Caki2 (cell line): ENCODE measurements at places on chromosomes 12 and 14. TPM values are rescaled to one million over a fixed set of nuclear protein-coding genes. Genes with fewer than 3 reads are reported as not detected.

DNA sequence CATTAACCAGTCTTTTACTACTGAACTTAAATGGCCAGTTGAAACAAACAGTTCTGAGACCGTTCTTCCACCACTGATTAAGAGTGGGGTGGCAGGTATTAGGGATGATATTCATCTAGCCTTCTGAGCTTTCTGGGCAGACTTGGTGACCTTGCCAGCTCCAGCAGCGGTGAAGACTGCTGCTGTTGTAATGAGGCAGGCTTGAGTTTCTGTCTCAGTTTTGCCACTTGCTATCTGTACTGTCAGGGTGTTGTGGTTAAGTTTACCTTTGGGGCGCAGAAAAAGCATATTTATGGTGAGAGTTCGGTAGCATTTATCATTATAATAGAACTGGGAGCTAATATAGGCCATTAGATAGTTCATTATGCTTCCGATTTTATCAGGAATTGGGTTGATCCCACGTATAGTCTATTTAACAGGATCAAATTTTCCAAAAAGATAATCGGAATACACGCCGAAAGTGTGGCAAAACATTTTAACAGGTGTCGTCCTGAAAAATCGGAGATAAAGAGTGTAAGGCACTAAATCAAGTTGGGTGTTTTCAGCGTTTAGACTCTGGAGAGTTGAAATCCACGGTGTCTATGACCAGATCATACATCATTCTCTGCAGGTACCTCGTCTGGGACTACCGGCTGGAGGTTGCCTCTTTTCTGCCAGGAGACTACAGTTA, 688 bp upstream of the NECAP1 start:
- peak; percentile 10 for DNase-seq

- DNase-seq: no peak
Observed at GRCh38 chr14:63262446-63262845, 56.3 kb downstream of the GPHB5 start.

- DNase-seq: no peak
Observed at GRCh38 chr12:107681836-107682820, 3.5 kb upstream of the PWP1 start.

DNA sequence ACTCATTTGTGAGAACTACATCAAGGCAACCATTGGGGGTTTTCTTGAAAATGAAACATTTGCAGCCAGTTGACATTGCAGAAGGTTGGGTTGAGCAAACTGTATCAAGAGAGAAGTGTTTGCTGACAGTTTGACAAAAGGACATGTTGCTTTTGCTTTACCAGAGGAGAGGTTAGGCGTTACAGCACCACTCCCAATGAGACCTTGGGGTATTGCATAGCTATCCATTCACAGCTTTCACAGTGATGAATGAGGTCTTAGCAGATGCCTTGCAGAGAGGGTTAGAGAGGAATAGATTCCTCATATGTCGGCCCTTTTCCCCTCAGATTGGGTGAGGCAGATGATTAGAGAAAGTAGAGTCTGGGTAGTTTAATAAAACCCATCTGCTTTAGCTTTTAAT, 988.9 kb upstream of the FLRT2 start:
- DNase-seq: no peak

GRCh38 chr14:50559990-50560930, at the start of gene ATL1:
TSS of gene ATL1 (plus strand) at chr14:50560145. CDS start at chr14:50560266, 121 bp downstream.
- no peak for DNase-seq

- DNase-seq: peak; percentile 47
Observed at GRCh38 chr12:108305991-108306501, 33.1 kb downstream of the CMKLR1 start.

GRCh38 chr14:97271451-97271960, 474.3 kb downstream of the VRK1 start:
- DNase-seq: no peak

DNA sequence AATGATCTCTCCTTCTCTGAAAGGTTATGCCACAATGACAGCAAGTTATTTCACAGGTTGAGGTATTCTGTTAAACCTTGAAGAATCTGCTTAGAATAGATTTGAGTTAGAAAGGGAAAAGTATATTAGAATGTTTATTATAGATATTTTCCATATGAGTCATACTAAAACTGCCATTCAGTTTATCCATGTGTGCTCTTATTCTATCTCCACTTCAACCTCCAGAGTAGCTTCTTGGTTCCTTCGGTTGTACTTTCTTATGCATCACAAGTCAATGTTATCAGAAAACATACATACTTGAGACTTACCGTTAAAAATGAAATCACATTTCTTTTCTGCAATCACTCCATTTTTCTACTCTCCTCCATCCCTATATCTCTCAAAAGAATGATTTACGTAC, 197.7 kb downstream of the BCAT1 start:
- DNase-seq: no peak

Gene PLEKHD1
- not detected in 2 replicates for total RNA-seq

Gene RHEBL1
- 0.81 and 4.3 TPM in 2 replicates for total RNA-seq

Gene PRPH
- 7.8 TPM in 1 of 2 replicates, not detected in the other for total RNA-seq
